ENCODE measurements at places on chromosomes 6 and 20.
A peak's percentile ranks its signal among the peaks of the same experiment; 100 is the strongest.

DNA sequence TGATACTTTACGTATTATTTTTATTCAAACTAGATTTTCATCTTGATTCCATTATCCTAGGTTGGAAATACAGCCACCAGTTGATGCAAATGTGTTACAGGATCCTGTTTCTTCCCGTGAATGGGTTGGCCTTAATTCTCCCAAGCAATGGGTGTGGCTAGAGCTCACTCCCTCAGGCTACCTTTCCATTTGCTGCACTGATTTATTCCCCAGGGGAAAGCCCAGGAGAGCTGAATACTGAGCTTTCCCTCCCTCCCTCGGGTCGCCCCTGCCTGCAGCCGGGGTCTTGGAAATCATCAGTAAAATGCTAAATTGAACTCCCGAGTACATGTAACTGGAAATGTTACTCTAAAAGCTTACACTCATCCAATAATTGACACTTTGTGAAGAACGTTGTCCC is 9.9 kb downstream of the SMOC2 start:
- DNase-seq = no peak

- no peak for DNase-seq
Observed at GRCh38 chr6:33073431-33073871, at the start of gene HLA-DPA1. Gene HLA-DPA1, minus strand, starts transcription at chr6:33073649.

- DNase-seq = no peak
Observed at GRCh38 chr20:25000268-25000801, 7.8 kb upstream of the APMAP start.

- DNase-seq = peak; percentile 5
Observed at GRCh38 chr20:52748285-52748932, 223.7 kb upstream of the TSHZ2 start.

DNA sequence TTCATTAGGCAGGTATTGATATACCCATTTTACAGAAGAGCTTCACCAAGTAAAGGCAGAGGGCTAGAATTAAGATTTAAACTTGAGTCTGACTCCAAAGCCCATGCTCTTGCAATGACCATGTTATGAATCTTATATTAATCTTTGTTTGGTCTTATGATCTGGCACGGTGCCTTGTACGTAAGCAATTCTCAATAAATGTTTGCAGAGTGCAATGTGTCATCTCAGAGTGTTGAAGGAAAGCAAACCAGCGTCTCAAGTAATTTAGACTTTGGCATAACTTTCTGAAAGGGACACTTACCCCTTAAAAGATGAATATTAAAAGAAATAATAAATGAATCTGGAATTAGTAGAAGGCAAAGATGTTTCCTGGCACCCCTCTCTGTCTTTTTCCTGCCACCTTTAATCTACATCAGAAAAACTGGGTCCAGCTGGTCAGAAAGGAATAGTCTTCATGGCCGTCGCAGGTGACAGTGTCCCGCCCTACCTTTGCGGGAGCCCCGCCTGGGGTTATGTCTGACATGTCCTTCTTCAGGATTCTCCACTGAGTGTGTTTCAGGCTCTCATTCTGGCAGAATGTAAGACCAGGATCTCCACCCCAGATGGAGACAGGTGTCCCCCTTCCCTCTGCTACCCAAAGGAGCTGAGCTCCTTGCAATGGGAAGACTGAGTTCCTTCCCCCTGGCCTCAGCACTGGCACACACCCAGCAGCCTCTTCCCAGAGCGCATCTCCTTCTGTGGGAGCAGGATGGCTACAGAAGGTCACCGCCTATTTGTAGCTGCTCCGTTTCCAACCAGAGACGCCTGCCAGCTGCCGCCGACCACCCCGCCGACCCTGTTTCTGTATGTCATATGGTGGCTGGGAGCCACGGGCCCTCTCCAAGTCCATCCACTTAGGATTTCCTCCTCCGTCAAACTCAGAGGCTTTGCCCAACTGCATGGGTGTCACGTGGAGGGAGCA is 266.3 kb upstream of the ECI2 start:
- no peak for DNase-seq

- no peak for DNase-seq
Observed at GRCh38 chr6:19795211-19795610, 42.0 kb upstream of the ID4 start.

DNA sequence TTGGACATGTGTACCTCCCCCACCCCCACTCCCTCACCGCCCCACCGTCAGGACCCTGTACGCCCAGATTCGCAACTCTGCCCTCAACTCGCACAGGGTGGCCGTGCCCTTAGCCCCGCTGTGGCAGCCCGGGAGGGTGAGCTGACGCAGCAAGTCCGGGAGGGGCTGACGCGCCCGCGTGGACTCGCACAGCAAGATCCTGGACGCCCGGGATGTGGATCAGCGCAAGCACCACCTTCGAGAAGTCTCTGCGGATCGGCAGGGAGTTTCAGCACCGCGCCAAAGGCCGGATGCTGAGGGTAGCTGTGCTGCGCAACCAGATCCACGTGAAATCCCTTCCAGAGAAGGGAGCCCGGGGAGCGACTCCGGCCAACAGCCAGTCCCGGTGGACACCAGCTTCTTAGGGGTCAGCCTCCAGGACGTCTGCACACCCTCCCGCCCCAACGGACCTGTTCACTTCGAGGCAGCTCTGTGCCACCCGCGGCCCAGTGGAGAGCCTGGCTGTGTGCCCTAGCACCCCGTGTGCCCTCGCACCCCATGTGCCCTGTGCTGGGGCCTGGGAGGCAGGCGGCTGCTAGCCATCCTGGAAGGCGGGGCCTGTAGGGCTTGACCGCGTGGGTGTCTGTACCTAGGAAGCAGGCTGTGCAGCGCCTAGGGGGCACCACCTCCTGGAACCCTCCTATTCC is 6.7 kb upstream of the GJA10 start:
- no peak for DNase-seq

DNA sequence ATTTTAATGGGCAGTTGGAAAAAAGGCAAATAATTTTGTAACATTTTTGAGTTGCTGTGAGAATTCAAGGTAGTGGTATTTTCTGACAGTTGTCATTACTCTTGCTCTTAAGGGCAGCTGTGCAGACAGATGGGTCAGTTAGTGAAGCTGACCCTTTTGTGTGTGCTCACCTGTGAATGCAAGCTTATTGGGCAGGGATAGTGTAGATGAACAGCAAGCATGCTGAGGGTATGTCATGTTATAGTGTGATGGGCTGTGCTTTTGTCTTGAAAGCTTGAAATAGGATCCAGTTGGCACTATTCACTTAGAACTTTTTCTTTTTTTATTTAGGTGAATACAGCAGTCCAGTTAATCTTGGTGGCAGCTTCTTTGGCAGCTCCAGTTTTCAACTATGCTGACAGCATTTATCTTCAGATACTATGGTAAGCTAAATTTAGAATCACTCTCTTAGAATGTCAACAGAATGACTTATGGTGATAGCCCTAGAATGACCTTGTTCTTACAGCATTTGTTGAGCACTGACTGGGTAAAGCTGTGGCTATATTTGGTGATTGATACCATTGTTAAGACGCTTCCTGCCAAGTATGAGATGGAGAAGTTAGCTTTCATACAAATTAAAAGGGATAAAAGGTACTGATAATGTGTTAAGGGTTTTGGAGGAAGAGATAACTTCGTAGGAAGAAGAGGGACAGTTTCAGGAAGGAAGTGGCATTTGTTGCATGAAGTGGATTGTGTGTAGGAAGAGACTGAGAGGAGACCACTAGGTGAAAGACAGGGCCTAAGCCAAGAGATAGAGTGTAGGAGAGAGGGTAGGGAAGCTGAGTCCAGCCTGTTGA is 19.5 kb downstream of the LRRN4 start:
- DNase-seq = no peak

DNA sequence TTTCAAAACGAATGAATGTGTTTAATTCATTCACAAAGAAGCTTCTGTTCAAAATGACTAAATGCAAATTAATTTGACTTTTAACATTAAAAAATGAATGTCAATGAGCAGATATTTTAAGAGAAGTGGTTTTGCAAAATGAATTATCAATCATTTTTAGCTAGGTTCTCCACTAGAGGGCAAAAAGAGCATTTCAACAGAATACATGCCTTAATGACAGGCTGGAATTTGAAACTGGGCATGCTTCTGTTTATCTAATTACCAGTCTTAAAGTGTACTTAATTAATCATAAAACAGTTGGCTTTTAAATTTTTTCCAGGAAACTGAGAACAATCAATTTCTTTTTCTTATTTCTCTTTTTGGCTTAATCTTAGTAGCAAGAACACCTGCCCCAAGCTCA is 63.8 kb upstream of the TINAG start:
- DNase-seq = no peak

GRCh38 chr6:37496951-37497885 is 2.5 kb downstream of the CCDC167 start:
- DNase-seq = no peak

GRCh38 chr6:16256781-16257180 is 18.4 kb downstream of the GMPR start:
- no peak for DNase-seq

GRCh38 chr6:132310921-132311320 is 90.4 kb downstream of the MOXD1 start:
- no peak for DNase-seq

DNA sequence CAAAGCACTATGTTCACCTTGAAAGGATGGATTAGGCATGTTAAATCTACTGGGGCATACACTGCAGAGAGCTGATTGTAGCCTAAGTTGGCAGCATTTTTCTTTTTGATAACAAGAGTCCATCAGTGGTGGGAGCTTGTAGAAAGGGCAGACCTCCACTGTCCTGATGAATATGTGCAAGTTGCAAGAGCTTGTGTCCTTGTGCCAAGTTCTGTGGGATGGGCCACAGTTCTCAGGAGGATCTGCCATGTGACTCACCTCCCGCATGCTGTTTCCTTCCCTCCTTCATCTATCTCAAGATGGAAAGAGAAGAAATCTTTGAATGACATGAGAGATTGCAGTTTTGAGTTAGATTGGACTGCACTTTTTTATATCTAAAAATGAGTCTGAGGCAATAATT is 58.3 kb upstream of the GGTLC1 start:
- no peak for DNase-seq

- no peak for DNase-seq
Observed at GRCh38 chr6:99350573-99350972, 1.1 kb upstream of the FAXC start.

DNA sequence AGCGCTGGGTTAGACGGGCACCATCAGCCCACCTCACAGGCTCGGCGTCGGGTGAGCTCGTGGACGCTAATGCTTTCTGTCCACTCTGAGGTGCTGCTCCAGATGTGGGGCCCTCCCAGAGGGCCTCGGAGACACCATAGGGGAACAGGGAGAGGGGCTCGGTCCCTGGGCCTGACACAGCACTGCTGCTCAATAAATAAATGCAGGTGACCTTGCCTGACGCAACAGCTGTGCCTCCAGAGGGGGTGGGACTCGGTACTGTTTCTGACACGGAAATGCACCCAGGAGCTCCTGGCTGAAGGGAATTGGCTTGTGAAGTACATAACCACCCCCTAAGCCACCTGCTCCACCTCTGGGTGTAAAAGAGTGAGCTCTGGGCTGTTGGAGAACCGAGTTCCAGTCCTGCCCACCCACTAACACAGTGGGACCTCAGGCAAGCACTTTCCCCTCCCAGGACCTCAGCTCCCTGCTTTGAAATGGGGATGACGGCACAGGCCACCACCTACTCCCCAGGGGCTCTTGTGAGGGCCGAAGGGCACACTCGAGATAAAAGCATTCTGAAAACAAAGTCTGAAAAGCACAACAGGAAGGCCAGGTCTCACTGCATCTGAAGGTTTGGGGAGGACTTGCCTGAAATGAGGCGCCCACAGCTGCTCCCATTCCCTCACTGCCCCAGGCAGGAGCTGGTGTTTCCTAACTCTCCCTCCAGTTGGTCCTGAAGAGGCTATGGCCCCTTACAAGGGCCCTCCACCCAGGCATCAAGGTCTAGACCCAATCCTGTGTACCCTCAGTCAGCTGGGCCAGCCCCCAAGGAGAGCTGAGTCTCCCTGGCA is 6.7 kb downstream of the KCNK15 start:
- no peak for DNase-seq

DNA sequence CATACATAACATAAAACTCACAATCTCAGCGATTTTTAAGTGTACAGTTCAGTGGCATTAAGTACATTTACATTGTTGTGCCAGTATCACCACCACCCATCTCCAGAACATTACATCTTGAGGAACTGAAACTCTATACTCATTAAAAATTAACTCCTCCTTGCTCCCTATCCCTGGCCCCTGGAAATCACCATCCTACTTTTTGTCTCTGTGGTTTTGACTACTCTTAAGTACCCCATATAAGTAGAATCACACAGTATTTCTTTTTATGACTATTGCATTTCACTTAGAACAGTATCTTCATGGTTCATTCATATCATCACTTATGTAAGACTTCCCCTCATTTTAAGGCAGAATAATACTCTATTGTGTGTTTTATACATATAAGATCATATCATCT is 1108.1 kb downstream of the GRIK2 start:
- no peak for DNase-seq

GRCh38 chr6:27867051-27867944 is 44.9 kb downstream of the OR2B2 start:
- DNase-seq = no peak

DNA sequence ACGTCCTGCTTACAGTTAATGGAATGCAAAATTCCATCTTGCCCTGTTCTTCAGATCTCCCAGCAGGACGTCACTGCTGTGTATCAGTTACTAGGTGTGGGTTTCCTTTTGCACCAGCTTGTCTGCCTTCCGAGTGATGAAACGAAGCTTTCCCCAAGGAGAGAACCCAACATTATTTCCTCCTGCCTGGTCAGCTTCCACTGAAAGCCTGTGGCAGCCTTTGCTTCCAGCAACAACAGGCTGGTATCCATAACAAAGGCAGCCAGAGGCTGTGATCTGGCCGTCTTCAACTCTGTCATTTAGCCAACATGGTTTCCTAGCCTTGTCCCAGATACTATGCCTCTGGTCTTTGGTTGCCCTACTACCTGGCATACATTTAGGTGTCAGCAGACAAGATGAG is 78.9 kb upstream of the HEY2 start:
- DNase-seq = no peak

DNA sequence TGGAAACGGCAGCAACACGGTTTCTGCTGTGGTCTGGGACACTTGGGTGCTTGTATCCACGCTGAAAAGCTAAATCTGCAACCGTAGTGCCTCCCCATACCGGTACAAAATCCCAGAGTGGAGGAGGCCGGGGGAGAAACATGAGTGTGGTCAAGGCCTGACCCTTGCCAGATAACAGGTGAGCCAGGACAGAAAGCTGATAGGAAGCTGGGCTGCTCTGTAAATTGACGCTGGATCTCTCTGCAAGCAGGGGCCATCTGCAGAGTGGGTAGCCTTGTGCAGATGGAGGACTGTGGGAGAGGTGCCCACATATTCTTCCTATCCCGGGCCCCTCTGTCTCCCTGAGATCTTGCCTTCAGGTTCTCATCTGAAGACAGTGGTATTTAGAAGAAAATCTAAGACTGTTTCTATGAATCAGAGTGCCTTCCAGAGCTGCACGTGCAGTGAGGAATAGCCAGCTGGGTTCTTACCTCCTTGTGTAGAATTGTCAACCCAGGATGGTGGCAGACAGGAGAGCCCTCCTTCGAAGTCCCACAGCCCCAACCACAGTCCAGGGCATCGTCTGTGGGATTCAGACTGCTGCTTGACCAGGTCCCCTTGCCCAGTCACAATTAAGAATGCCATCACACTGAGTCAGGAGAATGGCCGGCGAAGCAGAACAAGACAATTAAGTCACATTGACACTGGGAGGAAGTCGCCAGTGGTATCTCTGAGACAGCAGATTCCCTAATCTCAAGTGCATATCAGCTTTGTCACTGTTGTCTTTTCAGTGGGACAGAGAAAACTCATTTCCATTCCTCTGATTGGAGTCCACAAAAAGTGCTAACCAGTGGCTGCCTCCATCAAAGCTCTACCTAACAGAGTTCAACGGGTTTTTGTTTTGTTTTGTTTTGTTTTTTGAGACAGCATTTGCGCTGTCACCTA is 100.0 kb upstream of the RIPOR2 start:
- no peak for DNase-seq

- no peak for DNase-seq
Observed at GRCh38 chr20:61210862-61211261, 41.2 kb upstream of the CDH4 start.

- no peak for DNase-seq
Observed at GRCh38 chr6:90065173-90065572, 170.9 kb downstream of the GJA10 start.
